NCI-H1417 treated with DMSO at 0.1 percent for 48 hours (cell line): ENCODE measurements at places on chromosomes 6 and 20.

DNA sequence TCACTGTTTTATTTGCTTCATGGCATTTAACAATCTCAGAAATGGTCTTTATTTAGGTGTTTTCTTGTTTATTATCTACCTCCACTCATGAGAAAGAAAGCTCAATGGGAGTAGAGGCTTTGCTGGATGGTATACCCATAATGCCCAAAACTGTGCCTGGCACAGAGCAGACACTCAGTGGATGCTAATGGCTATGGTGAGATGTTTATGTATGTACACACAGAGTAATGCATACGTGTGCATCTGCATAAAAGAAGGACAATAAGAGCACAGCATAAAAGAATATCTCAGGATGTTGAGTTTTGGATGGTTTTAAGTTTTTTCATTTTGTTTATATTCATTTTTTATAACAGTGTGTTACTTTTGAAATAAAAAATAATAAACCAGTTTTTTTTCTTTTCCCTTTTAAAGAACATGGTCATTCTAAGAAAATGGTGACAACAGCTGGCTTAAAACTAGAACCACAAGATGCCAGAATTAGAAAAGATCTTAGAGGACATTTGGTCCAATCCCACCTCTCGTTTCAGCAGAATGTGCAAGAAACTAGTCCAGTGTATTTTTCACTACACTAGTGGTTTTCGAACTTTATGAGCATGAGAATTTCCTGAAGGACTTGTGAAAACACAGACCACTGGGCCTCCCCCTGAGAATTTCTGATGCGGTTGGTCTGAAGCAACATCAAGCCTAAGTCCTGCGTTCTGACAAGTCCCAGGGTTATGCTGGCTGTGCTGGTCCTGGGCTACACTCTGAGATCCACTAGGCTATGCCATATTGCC, 131.9 kb downstream of the FYN start:
- DNase-seq: no peak

DNA sequence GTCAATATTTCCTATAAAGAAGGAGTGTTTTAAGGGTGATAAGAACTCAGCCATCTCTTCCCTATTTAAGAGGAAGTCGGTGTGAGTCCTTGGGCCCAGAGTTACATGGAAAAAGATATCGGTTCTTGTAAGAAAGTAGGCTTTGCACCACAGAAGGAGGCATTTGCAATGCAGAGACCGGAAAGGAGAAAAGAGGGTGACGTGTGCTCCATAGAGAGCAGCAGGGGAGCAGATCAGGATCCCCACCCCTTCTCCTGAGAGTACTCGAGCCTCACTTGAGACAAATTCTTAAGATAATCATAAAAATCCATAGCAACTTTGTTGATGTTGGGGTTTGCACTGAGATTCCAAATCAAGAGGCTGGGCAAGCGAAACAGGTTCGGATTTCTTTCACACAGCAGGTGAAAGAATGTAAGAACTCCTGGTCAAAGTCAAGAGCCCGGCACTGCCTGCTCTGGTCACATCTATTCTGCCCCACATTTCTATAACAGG, 27.8 kb downstream of the FOXA2 start:
- no peak for DNase-seq

GRCh38 chr6:12331474-12331873, 41.3 kb downstream of the EDN1 start:
- no peak for DNase-seq

GRCh38 chr6:118509009-118509617, 39.0 kb upstream of the PLN start:
- DNase-seq: no peak

DNA sequence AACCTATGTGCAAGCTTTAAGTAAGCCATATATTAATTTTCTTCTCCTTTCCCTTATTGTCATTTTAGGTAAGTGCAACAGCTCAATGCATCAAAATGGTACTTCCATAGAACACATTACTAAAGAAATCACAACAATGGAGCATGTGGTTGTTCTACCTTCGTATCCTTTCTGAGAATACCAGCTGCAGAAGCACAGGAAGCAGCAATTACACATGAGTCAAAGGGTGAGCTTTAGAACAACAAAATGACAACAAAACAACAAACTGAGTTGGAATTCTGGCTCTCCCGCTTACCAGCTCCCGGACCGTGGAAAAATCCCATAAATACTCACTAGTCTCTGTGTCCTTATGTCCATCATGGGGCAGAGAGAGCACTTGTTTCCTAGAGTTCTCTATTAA, 108.9 kb downstream of the BCAS1 start:
- no peak for DNase-seq

DNA sequence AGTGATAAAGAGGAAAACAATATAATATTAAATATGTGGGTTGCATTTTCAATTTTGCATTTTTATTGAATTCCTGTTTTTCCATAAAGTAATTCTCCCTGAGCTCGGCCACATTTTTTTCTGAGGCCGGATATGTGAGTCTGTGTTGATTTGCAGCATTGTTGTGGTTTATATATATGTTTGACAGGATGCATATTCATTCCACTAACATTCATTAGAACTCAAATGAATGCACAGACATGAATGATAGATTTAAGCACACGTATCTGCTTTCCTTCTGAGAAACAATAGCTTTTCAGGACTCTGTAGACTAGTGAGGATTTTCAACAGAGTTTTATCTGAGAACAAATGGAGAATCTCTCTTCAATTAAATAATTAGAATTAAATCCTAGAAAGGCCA, 10.6 kb upstream of the EXOC2 start:
- DNase-seq: no peak

- no peak for DNase-seq
Observed at GRCh38 chr20:34530342-34530741, 14.1 kb downstream of the DYNLRB1 start.

DNA sequence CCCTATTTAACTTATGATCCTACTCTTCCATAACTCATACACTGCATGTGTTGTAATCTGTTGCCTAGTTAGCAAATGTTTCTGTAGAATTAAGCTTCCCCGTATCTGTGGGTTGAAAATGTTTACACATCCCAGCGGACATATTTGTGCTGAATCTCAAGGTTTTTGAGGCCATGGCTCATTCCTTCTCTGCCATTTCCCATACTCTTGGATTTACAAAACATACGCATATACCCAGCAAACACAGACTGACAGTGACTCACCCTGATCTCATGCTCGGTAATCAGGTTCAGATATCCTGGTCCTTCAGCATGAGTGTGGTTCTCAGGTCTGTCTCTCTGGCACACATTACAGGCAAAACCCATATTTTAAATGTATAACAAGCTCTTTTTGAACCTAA, 58.7 kb downstream of the AGPAT4 start:
- DNase-seq: no peak

- no peak for DNase-seq
Observed at GRCh38 chr6:78492351-78493017, 374.9 kb upstream of the IRAK1BP1 start.

- no peak for DNase-seq
Observed at GRCh38 chr20:37438464-37439222, 82.4 kb upstream of the NNAT start.

- DNase-seq: no peak
Observed at GRCh38 chr6:3635482-3635881, 116.0 kb downstream of the PXDC1 start.

- no peak for DNase-seq
Observed at GRCh38 chr20:16438100-16438499, 135.1 kb downstream of the KIF16B start.

DNA sequence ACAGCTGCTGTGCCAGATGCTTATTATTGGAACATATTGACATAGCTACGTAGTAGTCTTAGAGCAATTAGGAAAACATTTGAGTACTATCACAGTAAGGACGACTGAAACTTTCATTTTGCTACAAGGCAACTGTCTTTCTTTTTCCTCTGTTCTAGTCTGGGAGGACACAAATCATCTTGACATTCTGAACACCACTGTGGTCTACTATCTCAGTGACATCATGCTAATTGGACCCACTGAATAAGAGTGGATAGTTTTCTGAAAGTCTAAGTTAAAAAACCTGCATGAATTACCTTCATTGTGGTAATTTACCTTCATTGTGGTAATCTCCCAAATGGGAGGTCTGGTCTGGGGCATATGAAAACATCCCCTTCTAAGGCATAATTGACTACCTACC, 163.3 kb upstream of the MOCS1 start:
- no peak for DNase-seq

DNA sequence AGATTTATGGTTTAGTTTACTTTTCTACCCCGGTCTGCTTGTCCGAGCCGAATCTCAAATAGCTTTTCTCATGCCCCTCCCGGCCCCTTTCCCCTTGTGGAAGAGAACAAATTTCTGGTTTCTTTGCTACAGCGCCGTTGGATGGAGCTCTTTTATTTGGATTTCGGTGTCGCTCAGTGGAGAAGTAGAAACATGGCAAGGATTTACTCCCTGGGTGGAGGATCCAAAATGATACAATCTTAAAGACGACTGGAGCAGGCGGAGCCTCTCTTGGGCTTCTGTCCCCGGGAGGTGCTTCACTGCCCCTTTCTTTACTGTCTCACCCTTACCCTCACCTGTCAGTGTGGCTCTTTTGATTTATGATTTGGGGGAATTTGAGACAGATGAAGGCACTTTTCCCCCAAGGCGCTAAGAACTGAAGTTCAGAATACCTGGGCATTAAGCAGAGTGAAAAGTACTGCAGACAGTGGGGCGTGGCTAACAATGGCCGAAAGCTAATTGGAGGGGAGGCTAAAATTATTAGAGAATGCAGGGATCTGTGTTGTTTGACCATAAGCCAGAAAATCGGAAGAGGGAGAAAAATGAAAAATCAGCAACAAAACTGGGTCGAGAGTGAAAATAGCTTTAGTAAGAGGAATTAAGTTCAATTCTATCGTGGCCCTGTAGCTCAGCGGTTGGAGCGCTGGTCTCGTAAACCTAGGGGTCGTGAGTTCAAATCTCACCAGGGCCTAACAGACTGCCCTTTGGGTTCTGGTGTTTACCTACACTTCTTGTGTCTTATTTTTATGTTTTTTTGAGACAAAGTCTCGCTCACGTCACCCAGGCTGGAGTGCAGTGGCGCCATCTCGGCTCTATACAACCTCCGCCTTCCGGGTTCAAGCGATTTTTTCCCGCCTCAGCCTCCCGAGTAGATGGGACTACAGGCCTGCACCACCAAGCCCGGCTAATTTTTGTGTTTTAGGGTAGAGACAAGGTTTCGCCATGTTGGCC, 145.1 kb upstream of the ZNF184 start:
- no peak for DNase-seq

GRCh38 chr20:38094373-38094891, 60.9 kb downstream of the RPRD1B start:
- DNase-seq: no peak

- DNase-seq: no peak
Observed at GRCh38 chr6:52640170-52640569, 30.7 kb upstream of the TMEM14A start.

- no peak for DNase-seq
Observed at GRCh38 chr6:22098601-22099031, 198.2 kb downstream of the PRL start.

GRCh38 chr6:124738482-124738881, 223.8 kb upstream of the RNF217 start:
- DNase-seq: no peak

DNA sequence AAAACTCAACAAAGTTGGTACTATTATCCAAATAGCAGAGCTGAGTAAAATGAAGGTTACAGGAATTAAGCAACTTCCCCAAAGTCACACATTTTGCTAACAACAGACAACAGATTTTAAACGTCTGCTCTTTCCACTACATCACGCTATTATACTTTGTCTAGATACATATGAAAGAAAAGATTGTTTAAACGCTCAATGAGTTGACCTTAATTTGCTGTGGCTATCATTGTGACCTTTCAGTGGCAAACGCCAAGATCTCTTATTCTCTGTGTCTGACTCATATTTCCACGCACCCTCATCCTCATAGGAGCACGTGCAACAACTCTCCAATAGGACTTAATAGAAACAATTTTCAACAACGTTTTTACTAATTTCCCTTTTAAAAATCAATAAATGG, 540.1 kb downstream of the MAFB start:
- no peak for DNase-seq

GRCh38 chr20:37529214-37529967, 1.7 kb upstream of the BLCAP start:
- no peak for DNase-seq

DNA sequence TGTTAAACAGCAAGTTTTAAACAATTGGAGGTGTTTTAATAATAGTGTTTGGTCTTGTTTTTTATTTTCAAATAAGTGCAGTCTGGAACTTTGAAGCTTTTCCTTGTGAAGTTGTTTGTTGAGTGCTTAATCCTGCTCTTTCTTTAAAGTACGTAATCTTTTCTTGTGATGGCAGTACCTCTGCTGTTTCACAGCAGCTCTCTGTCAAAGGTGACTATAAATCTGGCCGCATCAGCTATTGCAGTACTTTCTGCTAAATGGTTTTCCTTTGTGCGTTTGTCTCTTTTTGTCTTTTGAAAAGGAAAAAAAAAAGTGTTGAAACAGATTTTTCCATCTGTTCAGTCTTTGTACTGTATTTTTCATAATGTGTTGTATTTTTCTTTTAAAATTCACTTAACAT, 12.7 kb downstream of the STXBP5 start:
- no peak for DNase-seq

DNA sequence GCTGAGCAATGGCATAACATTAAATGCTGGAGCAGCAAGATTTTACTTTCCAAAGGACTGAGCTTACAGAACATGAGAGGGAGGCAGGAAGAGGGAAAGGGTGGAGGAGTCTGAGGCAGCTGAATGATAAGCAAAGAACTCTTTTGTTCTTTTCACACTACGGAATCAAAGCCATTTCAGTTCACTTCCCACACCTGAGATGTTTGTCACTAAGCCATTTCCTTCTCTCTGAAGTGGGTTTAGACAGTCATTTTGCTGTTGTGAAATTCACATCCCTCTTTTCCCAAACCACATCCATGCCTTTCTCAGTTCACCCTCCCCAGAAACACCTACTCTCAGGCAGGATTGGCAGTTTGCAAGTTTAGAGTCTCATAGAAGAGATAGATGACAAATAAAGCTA, 267.9 kb downstream of the ADGRG6 start:
- no peak for DNase-seq

GRCh38 chr6:57222743-57223077, 603 bp upstream of the RAB23 start:
- DNase-seq: no peak

DNA sequence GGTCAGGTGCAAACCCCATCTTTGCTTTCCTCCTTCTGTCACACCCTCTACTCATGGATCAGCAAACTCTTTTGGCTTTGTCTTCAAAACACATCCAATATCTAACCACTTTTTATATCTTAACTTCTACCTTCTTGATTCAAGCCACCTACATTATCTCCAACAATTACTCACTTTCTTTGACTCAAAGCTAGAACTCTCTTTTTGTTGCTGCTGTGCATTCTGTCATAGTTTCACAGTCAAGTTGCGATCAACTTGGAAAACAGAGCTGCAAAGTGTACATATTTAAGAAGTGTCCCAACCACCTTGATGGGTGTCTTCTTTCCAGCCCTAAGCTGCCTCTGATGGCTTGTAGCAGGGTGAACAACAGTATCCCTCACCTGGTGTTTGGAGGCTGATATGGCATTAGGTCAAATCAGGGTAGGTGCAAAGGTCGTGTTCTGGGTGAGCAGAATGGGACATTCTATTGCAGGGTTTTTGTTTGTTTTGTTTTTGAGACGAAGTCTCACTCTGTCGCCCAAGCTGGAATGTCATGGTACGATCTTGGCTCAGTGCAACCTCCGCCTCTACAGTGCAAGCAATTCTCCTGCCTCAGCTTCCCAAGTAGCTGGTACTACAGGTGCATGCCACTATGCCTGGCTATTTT, 43.4 kb upstream of the RALGAPA2 start:
- DNase-seq: no peak

- DNase-seq: no peak
Observed at GRCh38 chr6:34667481-34668238, 28.9 kb downstream of the ILRUN start.
